ENCODE measurements at places on chromosomes 7 and 10.

DNA sequence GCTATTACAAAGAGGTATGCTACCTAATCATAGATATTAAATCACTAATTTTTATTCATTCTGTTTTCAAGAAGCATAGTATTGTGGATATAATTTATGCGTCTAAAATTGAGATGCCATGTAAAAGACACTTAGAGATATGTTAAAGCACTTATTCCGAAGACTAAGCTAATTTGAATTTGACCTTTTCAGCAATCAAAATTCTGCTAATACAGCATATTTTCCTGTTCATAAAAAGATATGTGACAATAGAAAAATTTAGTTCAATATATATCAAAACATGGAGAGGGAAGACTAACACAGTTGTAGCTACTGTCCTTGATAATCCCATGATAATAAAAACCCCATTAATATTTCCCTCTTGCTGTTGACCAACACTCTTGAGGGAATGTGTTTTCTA is 386.6 kb upstream of the TEX47 start:
- no peak for DNase-seq

DNA sequence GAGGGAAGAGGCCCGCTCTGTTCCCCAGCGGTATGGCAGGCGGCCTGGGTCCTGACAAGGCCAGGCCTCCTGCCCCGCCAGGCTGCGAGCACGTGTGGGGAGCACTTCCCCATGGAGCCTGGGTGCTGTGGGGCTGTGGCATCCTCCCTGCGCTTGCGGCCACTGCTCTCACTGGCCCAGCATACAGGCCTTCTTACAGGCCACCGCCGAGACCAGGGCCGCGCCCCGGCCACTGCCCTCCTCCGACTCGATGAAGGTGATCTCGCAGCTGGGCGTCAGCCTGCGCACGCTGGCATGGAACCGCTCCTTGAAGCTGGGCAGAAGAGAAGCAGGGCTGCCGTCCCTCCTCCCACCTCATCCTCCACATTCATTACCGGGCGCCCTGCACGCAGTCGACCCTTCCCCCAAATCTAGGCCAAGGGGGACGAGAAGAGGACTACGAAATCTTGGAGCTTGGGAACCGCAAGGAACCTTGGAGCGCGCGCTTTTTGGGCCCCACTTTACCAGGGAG is 3.9 kb upstream of the MYL7 start:
- DNase-seq: no peak

DNA sequence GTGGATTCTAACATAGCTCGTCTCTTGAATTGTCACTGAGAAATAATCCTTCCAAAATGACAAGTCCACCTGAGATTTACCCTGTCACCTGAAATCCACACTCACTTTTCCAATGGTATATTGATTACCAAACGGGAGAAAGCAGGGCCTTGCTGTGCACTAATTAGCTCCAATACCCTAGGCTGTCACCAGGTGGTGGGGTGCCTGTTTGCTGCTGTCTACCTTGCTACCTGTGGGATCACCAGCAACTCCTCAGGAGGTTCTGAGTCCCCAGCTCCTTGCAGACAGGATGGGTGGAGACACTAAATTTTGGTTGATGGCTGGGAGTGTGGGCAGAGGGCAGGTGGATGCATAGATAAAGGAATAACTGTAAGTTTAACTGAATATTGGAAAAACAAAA is 237.2 kb upstream of the ZNF32 start:
- DNase-seq: no peak

- DNase-seq: no peak
Measured at GRCh38 chr7:129714514-129715063, 103.1 kb downstream of the NRF1 start.

DNA sequence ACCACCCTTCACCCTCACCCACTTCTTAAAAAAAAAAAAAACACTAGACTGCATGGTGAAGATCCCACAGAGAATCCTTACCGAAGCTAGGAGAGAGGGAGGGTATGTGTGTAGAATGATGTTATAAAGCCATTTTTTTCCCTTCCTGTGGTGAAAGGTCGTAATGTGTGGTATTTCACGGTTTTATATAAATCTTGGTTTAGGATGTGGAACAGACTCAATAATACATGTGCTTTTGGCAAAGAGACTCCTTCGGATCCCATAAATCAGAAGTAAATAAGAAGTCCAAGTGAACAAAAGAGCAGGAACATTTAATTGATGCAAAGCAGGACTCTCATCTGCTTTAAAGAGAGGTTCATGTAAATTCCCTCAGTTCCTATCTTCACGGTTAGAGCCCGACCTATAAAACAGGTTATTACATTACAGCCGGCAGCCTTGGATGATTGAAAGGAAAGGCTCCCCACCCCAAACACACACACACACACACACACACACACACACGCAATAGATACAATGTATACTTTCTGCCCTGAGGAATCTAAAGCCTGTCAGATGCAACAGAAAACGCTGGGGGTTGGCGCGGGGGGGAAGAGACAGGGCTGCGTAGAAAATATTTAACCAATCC is 8.8 kb downstream of the DLX5 start:
- no peak for DNase-seq

DNA sequence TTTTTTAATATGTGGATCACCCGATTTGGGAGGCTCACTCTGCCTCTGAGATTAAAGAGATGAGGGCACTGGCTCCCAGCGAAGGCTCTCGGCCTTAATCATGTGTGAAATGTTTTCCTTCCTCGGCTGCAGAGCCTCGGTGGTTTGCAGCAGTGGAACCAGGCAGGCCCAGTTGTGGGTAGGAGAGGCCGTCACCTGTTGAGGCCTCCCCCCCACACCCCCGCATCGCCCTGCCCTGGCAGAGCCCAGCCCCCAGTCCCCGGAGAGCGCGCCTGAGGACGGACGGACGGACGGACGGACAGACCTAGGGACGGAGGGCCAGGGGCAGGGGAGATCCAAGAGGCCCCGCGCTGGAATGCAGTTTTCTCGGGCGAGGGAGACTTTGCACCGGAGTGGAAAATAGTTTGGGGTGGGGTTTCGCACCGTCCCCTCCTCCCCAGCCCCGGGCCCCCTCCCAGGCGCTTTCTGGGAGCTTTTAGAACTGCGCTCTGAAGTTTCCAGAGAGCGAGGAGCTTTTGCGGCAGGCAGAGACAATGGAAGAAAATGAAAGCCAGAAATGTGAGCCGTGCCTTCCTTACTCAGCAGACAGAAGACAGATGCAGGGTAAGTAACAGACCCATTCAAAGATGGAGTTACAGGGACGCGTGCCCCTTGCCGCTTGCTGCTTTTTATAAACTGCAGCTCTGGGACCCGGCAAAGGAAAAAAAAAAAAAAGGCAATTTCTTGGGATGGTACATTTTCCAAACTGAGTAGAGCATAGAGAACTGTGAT is at the start of gene KIAA1217:
TSS of gene KIAA1217 (plus strand) at position 478 of the 771 bp plus-strand sequence. CDS start at position 534, 56 bp downstream.
- DNase-seq: no peak

GRCh38 chr7:2100278-2101208 is 132.2 kb downstream of the MAD1L1 start:
- DNase-seq: no peak

- DNase-seq: peak; percentile 48
Measured at GRCh38 chr10:42754155-42755027, 28.2 kb upstream of the BMS1 start.

- no peak for DNase-seq
Measured at GRCh38 chr10:98664329-98665042, 217.8 kb upstream of the HPS1 start.

GRCh38 chr10:89515031-89515841 is 20.2 kb downstream of the SLC16A12 start:
- peak; percentile 6 for DNase-seq

- DNase-seq: peak; percentile 57
Measured at GRCh38 chr10:125035136-125035535, 93.2 kb downstream of the ZRANB1 start.

GRCh38 chr7:101373812-101374614 is 11.3 kb downstream of the COL26A1 start:
- DNase-seq: no peak

DNA sequence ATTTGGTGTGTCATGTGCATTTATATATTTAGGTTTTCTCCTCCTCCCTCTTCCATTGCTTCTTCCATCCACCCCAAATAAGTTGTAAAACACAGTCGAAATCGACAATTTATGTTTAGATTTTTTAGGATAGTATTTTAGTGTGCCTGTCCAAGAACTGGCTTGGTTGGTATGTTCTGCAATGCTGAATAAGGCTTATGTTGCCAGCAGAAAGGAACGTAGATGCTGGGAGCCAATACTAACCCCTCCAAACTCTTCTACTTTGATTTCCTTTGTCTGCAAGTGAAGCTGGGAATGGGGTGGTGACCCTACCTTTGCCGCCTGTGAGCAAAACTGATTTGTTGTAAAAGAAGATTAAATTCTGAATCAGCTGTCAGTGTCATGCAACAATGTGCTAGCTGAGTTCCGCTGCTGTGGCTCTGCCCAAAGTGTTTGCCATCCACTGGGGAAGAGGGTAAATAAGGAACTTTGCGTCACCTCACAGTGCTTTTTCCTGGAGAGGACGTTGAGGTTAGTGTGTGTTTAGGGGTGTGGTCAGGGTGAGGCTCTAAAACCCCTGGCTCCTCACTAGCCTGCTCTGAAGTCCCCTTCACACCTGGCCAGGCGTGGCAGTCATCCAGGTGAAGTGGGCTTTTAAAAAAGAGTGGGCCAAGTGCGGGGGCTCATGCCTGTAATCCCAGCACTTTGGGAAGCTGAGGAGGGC is 44.4 kb downstream of the TACC2 start:
- DNase-seq: no peak

GRCh38 chr10:92238586-92239098 is 52.2 kb downstream of the CPEB3 start:
- DNase-seq: peak; percentile 63

GRCh38 chr10:69262292-69262751 is 16.0 kb upstream of the HK1 start:
- no peak for DNase-seq

DNA sequence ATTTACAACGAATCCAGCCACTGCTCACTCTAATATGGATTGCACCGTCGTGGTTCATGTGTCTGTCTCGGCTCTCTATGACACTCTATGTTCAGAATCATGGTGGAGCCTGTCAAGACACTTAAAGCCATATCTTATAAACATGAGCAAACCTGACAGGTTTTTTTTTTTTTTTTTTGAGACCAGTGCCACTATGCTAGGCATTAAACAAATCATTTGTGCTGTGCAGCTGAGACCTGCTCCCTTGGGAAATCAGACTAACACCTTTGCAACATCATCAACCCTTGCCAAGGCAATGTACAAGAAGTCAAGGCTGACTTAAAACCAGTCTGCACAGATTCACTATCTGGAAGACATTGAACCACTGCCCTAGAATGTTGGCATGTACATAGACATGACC is 181.2 kb upstream of the ANK3 start:
- DNase-seq: no peak

GRCh38 chr7:156153590-156153989 is 341.3 kb upstream of the SHH start:
- no peak for DNase-seq

DNA sequence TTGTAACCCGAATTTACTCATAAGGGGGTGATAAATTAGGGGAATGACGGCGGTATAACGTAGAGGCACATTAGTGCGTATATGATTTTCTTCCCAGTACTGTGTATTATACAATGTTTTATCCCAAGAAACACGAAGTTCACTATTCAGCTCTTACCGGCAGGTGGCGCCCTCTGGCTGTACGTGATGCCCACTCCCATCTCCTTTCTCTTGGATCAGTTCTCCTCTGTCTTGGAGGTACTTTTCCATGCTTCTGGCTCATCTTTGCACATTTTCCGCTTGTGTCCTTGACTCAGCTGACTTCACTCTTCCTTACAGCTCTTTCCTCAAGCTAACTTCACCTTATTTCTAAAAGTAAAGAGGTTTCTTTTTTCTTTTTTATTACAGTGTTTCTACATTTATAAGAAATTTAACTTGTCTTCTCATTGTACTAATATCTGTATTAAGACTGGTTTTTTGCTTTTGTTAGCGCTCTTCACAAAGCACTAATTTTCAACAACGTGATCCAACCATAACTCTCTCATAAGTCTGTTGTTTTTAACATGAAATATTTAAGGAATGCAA is 21.3 kb downstream of the TMEM176B start:
- DNase-seq: peak; percentile 58

- DNase-seq: no peak
Measured at GRCh38 chr10:10886861-10887531, 130.7 kb upstream of the CELF2 start.

DNA sequence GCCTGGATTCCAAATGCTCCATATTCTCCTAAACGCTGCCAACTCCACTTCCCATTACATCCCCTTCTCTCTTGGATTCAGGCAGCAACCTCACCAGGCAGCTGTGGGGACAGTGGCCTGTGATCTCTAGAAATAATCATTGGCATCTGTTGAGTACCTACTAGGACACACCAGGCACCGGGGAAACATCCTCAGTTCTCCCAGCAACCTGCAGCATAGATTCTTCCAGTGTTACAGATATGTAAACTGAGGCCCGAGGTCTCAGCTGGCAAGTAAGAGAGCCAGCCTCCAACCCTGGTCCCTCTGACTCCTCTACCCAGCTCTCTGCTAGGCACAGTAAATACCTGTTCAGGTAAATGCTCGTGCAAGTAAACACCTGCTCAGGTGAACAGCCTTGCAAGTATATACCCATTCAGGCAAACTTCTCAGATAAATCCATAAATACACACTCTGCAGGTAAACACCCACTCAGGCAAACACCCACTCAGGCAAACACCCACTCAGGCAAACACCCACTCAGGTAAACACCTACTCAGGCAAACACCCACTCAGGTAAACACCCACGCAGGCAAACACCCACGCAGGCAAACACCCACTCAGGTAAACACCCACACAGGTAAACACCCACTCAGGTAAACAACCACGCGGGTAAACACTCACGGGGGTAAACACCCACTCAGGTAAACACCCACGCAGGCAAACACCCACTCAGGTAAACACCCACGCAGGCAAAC is 18.7 kb downstream of the ASB13 start:
- no peak for DNase-seq

- no peak for DNase-seq
Measured at GRCh38 chr10:80319318-80319717, 29.9 kb upstream of the MAT1A start.

DNA sequence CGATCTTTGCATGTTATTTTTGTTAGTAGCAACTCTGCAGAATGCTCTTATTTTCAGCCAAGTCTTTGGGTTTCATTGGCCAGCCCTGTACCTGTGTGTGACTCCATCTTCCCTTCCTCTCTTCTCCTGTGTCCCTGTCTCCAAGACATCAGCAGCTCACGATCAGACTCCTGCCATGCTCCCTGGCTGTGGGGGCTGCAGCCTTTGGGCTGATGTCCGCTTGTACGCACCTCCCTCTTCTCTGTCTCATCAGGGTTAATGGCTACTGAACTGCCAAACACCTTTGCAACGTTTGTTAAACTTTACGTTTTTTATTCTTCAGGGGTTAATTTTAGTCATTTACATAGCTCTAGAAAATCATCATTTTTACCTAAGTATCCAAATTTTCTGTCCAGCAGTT is 103.5 kb upstream of the RET start:
- no peak for DNase-seq

DNA sequence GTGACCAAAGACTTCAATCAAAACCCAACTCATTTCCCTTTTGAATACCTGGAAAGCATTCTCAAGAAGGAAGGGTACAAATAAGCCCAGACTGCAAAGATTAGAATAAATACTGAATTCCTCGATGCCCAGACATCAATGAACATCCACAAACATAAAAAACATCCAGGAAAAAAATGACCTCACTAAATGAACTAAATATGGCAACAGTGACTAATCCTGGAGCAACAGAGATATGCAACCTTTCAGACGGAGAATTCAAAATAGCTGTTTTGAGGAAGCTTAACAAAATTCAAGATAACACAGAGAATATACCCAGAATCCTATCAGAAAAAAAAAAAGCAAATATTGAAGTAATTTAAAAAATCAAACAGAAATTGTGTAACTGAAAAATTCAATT is 43.2 kb downstream of the PCLO start:
- DNase-seq: no peak
